ENCODE measurements at places on chromosomes 6 and 20.

GRCh38 chr6:79862126-79862525 is 85.2 kb downstream of the ELOVL4 start:
- DNase-seq = no peak

- no peak for DNase-seq
Observed at GRCh38 chr20:38159957-38160756, 4.9 kb downstream of the TGM2 start.

DNA sequence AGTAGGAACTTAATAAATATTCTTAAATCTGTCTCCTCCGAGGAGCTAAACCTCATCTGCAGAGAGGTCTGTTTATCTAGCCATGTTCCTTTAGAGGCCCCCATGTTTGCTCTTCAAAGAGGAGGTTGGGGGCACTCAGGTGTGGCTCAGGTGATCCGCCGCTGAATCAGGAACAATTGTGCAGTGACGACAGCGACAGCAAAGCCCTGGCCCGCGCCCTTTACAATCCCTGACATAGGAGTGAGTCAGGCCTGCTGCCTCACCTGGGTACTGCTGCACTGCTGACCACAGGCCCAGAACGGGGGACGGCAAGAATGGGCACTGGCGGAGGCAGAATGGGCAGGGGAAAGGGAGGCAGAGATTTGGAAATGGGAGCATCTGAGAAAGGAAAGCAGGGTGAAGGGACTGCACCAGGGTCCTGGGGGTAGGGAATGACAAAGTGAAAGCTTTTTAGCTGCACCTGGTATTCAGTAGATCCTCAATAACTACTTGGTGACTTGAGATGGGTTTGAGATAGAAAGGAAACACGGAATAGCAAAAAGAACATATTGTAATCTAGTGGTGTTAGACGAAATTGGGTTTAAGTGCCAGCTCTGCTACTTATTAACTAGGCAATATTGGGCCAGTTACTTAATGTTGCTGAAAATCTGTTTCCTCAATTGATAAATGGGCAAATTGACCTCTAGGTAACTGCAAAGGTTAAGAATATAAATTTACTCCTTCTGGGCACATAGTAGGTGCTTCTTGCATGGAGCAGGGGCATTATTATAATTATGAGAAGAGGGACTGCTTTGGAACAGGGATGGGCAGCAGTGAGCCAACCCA is 5.4 kb upstream of the IER3 start:
- no peak for DNase-seq

DNA sequence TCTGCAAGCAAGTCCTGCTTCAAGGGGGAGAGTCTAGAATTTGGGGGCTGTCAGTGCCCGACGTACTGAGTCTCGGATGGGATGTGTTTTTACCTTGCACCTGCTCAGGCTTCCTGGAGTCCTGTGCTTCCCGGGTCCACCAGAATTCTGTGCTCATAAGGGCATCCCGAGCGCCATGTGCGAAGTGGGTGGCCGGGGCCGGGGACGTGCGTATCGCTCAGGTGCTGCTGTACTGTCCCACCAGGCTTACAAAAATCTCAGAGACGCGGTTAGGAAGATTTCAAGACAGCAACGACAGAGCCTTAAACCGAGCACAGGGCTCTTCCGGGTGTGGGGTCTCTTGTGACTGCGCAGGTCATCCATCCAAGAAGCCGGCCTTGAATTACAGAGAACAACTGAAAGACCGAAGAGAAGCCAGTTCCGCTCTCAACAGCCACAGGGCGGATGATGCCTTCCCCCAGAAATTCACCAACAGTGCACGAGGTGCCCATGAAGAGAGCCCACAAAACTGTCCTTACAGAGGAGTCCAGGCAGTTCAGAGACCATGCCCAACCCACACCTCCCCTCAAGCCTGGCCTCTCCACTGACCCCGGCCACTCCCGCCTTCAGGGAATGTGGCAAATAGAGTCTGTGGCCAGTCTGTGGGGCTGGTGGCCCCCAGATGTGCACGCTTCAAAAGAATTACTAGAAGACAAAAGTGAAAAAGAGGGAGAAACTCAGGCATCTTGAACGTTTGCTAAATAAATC is 104.7 kb downstream of the PXDC1 start:
- DNase-seq = no peak

DNA sequence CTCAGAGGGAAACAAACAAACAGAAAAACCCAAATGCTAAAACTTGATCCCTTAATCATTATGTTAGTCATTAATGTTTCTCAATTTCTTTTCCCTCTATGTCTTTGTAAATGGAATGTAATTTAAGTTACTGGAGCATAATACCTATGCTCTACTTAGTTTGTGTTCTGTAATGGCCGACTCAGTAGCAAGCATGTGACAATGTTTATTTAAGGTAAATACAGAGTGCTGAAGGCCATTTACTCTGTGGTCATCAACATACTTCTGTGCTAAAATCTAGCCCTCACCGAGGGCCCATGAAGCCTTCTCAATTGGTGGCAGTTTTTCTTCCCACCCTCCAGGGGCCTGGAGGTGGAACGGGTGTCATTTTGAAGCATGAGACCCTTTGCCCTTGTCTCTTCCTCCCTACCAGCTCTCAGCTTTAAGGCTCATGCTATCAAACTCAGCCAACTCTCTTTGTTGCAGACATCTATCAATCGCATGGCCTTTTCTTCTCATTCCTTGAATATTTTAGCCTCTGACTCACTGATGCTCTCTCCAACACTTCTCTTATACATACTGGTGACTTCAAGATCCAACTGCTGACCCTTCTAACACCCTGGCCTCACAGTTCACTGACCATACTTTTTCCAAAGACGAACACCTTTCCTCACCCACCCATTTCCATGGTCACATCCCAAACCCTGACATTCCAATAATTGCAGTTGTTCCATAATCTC is 48.2 kb downstream of the STX7 start:
- no peak for DNase-seq

DNA sequence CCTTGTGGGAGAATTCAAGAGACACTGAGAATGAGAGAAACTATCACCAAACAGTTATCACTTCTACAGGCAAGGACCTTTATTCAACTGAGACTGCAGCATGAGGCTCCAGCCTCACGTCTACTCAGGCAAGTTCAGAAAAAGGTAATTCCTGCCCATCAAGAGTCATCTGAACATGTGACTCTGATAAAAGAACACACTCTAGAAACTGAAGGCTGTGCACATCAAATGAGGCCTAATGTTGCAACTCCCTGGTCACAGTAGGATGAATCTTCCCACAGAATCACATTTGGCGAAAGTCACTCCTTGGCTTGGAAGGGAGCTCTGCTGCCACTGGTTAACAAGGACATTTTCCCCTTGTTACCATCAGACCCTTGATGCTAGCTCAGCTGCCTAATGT is 71.2 kb upstream of the EMILIN3 start:
- no peak for DNase-seq

DNA sequence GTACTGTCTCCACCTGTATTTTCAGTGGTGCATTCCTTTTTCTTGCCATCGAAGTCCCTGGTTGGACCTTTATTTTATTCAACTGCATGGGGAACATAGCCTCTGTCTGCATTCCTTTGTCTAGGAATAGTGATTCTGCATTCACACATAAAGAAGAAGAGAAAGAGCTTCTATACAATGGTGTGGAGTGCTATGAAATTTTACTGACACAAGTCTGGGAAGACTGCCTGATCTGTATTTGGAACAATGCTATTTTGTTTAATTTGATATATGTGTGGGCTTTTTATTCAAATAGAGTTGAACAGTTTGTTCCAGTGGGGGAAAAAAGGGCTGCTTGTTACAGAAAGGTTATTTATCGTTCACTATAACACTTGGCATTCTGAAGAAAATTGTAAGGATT is 375.7 kb upstream of the POU3F2 start:
- DNase-seq = no peak

GRCh38 chr20:17083738-17084137 is 143.1 kb upstream of the PCSK2 start:
- DNase-seq = no peak

DNA sequence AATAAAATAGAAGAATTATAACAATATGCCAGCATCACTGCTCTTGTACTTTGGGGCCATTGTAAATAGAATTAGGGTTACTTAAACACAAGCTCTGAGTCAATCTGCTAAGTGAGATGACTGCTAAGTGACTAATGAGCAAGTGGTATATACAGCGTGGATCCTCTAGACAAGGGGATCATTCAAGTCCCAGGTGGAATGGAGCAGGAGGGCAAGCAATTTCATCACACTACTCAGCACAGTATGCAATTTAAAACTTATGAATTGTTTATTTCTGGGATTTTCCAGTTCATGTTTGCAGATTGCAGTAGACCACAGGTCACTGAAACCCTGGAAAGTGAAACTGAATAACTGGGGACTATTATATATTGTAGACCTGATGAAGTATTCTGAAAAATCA is 235.3 kb downstream of the BTBD3 start:
- no peak for DNase-seq

- DNase-seq = no peak
Observed at GRCh38 chr6:47426524-47427302, 50.9 kb upstream of the CD2AP start.

DNA sequence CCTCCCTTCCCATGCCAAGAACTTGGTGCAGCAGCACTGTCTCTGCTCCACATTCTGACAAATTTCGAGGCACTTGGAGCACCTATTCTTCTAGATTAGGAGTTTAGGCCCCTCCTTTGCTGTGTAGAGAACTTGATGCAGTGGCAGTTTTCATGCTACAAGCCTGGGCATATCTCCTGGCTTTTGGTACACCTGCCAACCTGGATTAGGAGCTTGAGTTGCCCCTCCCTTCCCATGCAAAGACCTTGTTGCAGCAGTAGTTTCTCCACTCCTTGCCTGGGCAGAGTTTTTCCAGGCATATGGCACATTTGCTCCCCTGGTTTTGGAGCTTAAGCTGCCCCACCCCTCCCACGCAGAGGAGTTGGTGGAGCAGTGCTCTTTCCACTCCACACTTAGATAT is 956.1 kb downstream of the EYS start:
- peak; percentile 5 for DNase-seq

DNA sequence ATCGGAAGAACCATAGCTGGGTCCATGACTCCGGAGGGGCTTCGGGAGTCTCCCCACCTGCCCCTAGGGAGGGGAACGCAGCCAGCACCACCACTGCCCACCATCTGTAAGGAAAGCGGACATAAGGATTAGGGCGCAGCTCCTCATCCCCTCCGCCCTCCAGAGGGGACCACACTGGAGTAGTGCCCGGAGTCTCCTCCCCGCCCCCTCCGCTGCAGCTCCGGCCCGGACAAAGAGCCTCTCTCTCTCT is 628 bp downstream of the SLC35B2 start:
- DNase-seq = no peak

- no peak for DNase-seq
Observed at GRCh38 chr20:22827916-22828315, 207.2 kb upstream of the SSTR4 start.

DNA sequence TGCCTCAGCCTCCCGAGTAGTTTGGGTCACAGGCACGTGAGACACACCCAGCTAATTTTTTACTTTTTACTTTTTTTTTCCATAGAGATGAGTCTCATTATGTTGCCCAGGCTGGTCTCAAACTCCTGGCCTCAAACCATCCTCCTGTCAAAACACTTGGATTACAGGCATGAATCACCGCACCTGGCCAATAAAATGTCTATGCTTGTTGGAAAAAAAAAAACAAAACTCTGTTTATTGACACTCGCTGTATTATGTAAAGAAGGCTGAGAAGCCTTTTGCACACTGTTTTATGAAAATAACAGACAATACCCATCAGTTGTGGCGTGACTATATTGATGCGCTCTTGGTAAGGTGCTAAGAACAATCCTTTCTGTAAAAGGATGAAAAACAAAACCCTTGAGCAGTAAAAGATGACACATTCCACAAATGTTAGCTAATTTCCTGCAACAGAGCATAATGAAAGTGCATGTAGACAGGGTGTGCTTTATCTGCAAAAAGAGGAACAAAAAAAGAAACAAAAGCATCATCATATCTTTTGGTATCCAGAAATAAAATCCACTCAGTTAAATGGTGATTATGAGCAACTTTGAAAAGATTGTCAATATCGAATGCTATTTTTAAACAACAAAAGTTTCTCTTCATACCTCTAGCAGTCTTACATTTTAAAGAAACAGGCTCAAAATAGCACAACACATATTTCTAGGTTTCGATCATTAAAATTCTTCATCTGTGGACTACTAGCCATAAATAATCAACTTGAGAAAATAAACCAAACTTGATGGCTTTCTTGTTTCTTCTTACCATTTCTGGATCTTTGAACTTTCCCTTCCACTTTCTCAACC is 108.3 kb upstream of the PHACTR1 start:
- DNase-seq = no peak

- DNase-seq = no peak
Observed at GRCh38 chr6:53066077-53066417, 843 bp downstream of the FBXO9 start.

GRCh38 chr20:58649288-58650180 is 1.5 kb upstream of the STX16 start:
- no peak for DNase-seq

DNA sequence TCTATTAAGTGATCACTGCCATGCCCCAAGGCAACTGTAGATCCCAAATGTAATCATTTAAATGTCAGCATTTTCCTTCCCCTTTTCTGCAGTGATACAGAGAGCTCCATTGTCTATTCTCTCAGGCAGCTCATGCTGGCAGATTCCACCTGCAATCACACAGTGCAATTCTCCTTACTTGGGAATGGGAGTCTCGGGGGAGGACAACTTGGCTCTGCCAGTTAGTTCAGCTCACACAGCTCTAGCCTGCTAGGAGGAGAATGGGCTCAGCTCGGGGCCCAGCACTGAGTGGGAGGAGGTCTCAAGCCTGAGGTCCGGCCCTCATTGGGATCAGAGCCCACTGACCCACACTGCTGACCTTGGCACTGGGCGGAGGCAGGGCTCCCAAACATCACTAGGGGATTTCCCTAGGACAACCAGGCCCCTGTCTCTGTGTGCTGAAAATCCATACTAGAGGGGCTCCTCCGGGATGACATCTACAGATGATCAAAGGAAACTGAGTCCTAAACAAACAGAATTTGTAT is 109.2 kb upstream of the ASF1A start:
- no peak for DNase-seq

All from NCI-H1105 treated with DMSO at 0.1 percent for 48 hours (cell line).